ENCODE measurements at places on chromosomes 2 and 18.

GRCh38 chr2:197846777-197847176 is 42.4 kb downstream of the PLCL1 start:
- no peak for DNase-seq

- no peak for DNase-seq
These were observed 140.7 kb downstream of the ESCO1 start for GRCh38 chr18:21459706-21460286.

GRCh38 chr2:10915731-10916276 is 4.1 kb downstream of the KCNF1 start:
- DNase-seq, result no peak

DNA sequence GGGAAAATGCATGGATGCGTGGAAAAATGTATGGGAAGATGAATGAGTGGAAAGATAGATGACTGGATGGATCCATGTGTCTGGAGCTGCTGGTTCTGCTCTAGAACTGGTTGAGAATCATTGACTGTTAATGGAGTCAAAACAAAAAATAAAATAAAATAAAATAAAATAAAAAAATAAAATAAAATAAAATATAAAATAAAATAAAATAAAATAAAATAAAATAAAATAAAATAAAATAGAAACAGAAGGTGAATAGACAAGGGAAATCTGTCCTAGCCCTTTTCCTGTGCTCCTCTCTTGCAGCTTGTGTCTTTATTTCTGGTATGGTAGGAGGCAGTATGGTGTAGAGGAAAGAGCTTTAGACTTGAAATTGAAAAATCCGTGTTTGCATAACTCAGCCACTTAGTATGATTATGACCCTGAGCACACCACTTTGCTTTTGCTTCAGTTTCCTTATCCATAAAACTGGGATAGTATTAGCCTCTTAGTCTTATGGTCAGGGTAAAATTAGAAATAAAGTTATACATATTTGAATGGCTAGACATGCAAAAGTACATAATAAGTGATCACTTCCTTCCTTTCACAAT is 51.0 kb downstream of the PSD4 start:
- DNase-seq, result no peak

GRCh38 chr2:121596221-121597080 is 52.8 kb downstream of the CLASP1 start:
- DNase-seq, result no peak

DNA sequence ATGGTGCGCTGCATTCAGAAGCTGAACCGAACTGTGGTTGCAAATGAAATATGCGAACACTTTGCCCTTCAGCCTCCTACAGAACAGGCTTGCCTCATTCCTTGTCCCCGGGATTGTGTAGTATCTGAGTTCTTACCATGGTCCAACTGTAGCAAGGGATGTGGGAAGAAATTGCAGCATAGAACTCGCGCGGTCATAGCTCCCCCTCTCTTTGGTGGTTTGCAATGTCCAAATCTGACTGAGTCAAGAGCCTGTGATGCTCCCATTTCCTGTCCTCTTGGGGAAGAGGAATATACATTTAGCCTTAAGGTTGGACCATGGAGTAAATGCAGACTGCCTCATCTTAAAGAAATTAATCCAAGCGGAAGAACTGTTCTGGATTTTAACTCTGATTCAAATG is 291.4 kb downstream of the THSD7B start:
- DNase-seq, result no peak

DNA sequence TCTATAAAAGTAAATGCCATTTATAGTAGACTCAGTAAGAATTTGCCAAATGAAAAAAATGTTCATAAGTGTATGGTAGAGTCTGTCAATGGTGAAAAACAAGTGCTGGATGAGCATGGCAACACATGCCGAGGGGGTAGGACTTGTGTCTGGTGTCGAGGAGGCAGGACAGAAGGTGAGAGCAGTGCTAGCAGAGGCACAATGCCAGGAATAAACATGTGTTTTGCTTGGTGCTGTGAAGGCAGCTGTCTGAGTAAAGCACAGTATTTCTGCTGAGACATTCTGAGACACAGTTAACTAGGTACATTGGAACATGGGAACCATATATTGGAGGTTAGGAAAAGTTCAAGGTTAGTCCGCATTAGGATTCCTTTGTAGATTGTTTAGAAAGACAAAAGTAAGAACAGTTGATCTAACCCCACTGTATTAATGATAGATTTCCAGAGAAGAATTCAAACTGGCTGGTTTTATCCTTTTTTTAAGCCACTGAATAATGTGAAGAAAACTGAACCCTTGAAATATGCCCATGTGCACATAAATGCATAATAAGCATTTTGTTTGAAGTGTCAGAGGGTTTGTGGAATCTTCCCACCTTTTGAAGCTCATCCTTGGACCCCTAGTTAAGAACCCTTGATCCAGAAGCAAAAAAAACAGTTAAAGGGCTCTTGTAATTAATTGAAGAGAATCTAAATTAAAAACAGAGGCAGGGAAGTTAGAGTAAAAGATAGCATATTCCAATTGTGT is 7.1 kb downstream of the RBM45 start:
- DNase-seq, result no peak

- no peak for DNase-seq
These were observed 19.8 kb downstream of the CCT7 start for GRCh38 chr2:73253901-73254300.

DNA sequence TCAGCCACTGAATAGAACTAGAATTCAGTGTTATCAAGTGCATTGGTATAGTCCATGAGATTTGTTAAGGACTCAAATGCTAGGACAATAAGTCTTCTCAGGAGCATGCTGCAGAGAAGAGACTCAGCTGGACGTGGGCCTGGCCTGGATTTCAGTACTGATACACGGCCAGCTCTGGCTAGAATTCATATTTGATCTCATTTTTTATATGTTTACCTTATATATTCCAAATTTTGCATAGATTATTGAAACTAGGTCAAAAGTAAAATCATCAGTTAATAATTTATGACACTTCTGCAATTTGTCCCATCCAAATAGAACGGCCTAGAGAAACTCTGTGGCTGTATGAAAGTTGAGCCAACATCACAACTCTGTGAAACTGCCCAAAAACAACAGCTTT is 262.0 kb downstream of the DLGAP1 start:
- no peak for DNase-seq

- DNase-seq, result no peak
These were observed 260.9 kb upstream of the CWC22 start for GRCh38 chr2:180268006-180268405.

GRCh38 chr18:59067873-59068272 is 71.8 kb upstream of the SEC11C start:
- DNase-seq, result no peak

DNA sequence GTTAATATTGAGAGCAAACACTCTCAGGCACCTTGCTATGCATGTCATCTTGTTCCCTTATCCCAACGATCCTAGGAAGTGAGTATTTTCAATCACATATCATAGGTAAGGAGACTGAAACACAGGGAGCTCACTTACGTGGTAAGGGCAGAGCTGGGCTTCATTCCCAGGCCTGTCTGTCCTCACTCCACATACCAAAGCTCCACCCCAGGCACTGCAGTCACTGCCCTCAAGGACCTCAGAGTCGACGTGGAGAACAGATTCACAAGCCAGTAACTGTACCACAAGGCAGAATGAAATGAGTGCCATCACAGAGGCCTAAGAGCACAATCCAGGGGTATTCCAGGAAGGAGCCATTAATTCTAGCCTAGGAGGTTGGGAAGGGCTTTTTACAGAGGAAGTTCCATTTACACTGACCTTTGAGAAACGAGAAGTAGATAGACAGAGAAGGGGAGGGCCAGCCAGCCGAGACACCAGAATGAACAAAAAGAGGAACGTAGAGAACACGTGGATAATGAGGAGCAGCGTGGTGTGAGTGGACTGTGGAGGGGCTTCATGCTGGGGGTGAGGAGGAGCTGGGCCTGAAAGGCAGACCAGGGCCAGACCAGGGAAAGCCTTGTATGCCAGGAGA is 48.6 kb downstream of the KIAA2012 start:
- no peak for DNase-seq

DNA sequence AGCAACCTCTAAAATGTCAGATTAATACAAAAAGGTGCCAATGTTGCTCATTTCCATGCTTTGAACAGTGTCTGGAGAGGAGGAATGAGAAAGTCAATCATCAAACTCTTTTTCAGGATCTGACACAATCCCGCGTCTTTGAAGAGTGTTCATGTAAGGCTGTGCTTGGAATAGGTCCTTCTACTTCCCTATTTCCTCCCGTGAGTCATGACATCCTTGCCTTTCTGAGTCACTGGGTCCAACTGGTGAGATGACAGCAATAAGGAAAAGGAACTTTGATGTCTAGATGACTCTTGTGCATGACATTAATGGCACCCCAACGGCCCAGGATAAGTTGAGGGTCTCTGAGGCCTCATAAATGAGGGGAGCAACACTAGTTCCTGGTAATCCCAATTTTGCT is 109.0 kb upstream of the CELF4 start:
- no peak for DNase-seq

DNA sequence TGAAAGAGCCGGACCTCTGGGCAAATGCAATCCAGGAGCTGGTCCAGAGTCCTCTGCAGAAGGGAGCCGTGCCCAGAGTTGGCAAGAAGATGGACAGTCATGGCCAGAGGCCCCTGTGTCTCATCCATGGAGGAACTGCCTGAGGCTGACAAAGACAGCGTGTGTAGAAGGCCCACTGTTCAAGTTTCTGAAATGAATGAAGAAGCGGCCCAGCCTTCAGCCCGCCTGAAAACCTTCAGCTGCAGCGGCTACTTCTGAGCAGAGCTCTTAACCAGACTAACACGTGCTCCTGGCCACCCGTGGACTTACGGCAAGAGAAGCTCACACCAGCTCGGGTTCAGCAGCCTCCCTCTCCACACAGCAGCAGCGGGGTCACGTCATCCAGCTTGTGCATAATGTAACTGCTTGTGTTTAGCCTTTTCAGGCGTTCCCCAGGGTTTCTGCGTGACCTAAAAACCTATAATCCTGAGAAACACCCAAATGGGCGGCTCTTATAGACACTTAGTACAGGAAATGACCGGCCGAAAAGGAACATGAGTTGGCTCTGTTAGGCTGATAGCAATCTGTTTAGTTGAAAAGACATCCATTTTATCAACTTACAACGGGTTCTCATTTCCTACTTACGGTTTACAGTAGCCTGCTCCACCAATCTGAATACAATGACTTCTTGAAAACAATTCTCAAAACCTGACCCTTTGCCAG is at the start of gene FAM124B:
TSS of gene FAM124B (minus strand) at position 467 of the 702 bp plus-strand sequence. CDS start at position 128, 339 bp downstream.
- peak; percentile 2 for DNase-seq

- no peak for DNase-seq
These were observed 330.0 kb upstream of the POU3F3 start for GRCh38 chr2:104523921-104524320.

GRCh38 chr18:13436576-13436975 is 218.0 kb downstream of the LDLRAD4 start:
- peak; percentile 24 for DNase-seq

- DNase-seq, result no peak
These were observed 66.2 kb downstream of the BCL2L11 start for GRCh38 chr2:111186933-111187332.

- no peak for DNase-seq
These were observed 68.1 kb downstream of the CLHC1 start for GRCh38 chr2:55163941-55164390.

DNA sequence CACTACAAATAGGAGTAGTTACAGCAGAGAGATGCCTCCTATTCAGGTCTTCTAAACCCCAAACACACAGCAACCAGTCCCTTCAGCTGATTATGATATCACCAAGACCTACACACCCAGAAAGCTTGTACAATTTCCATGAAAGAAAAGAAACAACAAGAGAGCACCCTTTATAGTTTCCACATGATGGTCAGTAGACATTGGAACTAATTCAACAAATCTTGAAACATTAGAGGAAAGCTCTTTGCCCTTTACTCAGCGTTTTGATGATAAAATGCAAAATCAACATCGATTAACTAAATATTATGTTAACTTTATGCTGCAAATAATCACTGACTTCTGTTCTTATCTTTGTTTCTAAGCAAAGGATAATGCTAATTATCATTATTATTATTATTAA is 393.6 kb upstream of the ID2 start:
- no peak for DNase-seq

DNA sequence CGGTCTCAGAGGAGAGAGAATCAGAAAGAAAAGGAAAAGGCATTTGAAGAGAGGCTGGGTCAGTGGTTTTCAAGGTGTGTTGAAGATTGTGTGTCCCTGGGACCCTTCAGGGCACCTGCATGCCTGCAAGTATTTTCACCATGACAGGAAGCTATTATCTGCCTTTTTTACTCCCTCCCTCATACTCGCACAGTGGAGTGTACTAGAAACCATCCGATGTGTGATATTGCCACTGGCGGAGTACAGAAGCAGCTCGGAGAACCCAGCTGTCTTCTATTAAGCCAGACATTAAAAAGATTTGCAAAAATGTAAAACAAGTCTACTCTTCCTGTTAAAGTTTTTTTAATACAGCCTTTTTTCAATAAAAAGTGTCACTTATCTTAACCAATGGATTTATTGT is 33.7 kb upstream of the RFX8 start:
- no peak for DNase-seq

DNA sequence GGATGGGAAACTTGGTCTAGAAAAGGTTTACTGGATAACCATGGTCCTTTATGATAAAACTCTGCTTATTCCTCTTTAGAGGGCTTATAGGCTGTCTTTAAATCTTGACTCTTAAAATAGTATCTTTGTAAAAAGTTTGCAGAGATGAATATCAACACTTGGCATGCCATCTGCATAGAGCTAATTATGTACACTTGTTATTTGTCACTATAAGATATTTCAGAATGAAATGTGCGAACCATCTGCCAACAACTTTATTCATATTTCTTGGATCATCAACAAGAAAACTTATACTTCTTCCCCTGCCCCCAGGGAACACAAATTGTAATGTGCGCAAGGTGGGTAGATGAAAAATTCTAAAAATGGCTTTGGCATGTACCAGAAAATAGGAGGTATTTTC is 653.0 kb upstream of the CHAC2 start:
- DNase-seq, result no peak

DNA sequence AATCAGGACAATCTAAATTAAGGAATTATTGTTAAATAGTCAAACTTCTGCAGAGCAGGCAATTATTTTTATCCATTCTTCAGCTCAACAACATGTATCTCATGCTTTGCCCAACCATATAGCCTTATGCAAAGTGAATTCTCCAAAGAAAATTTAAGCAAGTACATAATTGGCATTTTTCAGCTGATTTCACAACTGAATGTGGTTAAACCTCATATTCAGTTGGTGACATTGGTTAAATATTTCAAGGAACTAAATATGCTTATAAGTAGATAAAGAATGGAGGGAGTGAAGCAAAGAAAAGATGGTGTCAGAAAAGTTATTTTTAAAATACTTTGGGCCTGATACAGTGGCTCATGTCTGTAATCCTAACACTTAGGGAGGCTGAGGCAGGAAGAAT is 816.2 kb downstream of the NRXN1 start:
- DNase-seq, result no peak

GRCh38 chr2:62660582-62661262 is 44.8 kb upstream of the EHBP1 start:
- DNase-seq, result no peak

DNA sequence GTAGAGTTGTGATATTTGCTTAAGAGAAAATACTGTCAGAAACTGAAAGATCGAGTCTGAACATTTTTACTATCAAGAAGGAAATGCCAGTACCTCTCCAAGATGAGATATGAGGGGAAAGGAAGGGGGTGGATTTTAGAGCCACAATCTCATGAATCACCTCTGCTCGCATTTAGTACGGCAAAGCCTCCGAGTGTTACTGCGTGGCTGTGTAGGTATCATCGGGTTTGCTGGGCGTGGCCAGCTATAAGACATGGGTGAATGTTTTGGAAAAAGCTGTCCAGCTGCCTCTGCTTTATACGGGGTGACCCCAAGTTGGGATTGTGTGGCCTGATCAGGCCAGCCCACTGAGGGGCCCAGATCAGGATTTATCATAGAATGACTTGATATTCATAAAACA is 826.4 kb downstream of the SOCS6 start:
- no peak for DNase-seq

- no peak for DNase-seq
These were observed 111.1 kb upstream of the RBBP8 start for GRCh38 chr18:22822024-22822423.

Measured in effector memory CD8-positive, alpha-beta T cell (primary cell).